Hair follicle dermal papilla cell (primary cell): ENCODE measurements at places on chromosomes 3 and 15. TPM values are rescaled to one million over a fixed set of nuclear protein-coding genes. Genes with fewer than 3 reads are reported as not detected.

WDR53 gene
- 3.4 and 3.9 TPM in 2 replicates for total RNA-seq

SIDT1 gene
- total RNA-seq, result not detected in 2 replicates

NANOGP8 gene
- total RNA-seq, result 0.32 TPM in 1 of 2 replicates, not detected in the other

FAM131A gene
- total RNA-seq, result 10.0 and 11.4 TPM in 2 replicates

SQOR gene
- 130 and 139 TPM in 2 replicates for total RNA-seq

KPNA1 gene
- 38.0 and 40.7 TPM in 2 replicates for total RNA-seq

TTLL13 gene
- 0.16 TPM in 1 of 2 replicates, not detected in the other for total RNA-seq

ARNT2 gene
- 23.5 and 30.0 TPM in 2 replicates for total RNA-seq

CLRN1 gene
- 0.32 TPM in 1 of 2 replicates, not detected in the other for total RNA-seq

ZDHHC19 gene
- total RNA-seq, result not detected in 2 replicates

CTXN2 gene
- not detected in 2 replicates for total RNA-seq

SCAANT1 gene
- not detected in 2 replicates for total RNA-seq

B4GALT4 gene
- 22.9 and 29.9 TPM in 2 replicates for total RNA-seq

RASL12 gene
- 8.3 and 10.2 TPM in 2 replicates for total RNA-seq

POLQ gene
- total RNA-seq, result 0.85 and 1.3 TPM in 2 replicates

BFSP2 gene
- total RNA-seq, result not detected in 2 replicates

RLBP1 gene
- total RNA-seq, result not detected in 2 replicates

ROBO1 gene
- 86.5 and 99.3 TPM in 2 replicates for total RNA-seq

GABRA5 gene
- under 0.01 TPM in 1 of 2 replicates, not detected in the other for total RNA-seq

SH3GL3 gene
- 0.24 TPM in 1 of 2 replicates, not detected in the other for total RNA-seq

MAP2K5 gene
- 7.3 TPM in 2 replicates for total RNA-seq

SLC38A3 gene
- total RNA-seq, result not detected in 2 replicates

FOXB1 gene
- not detected in 2 replicates for total RNA-seq

PSTPIP1 gene
- total RNA-seq, result not detected in 2 replicates

RBP2 gene
- total RNA-seq, result not detected in 2 replicates

GNAT1 gene
- not detected in 2 replicates for total RNA-seq

AGBL1 gene
- not detected in 2 replicates for total RNA-seq

HTR3E gene
- total RNA-seq, result not detected in 2 replicates

RBPMS2 gene
- total RNA-seq, result not detected in 2 replicates

CCR4 gene
- total RNA-seq, result not detected in 2 replicates

CCDC39 gene
- not detected in 2 replicates for total RNA-seq

FAM107A gene
- total RNA-seq, result 0.32 and 0.85 TPM in 2 replicates

GP5 gene
- not detected in 2 replicates for total RNA-seq

PLXNB1 gene
- 15.4 and 21.1 TPM in 2 replicates for total RNA-seq

PPP1R14D gene
- total RNA-seq, result not detected in 2 replicates

HRH1 gene
- 4.7 and 6.8 TPM in 2 replicates for total RNA-seq

SGO1 gene
- total RNA-seq, result 0.81 and 1.6 TPM in 2 replicates

PGBD4 gene
- total RNA-seq, result 1.6 TPM in 2 replicates

TUSC7 gene
- not detected in 2 replicates for total RNA-seq

PLA2G4E gene
- total RNA-seq, result not detected in 2 replicates

SLC22A14 gene
- 0.16 and 0.49 TPM in 2 replicates for total RNA-seq

TM4SF4 gene
- 0.36 and 0.65 TPM in 2 replicates for total RNA-seq

ZNF501 gene
- 7.0 and 10.4 TPM in 2 replicates for total RNA-seq

KNL1 gene
- total RNA-seq, result 2.9 and 3.6 TPM in 2 replicates
